Stimulated activated CD8-positive, alpha-beta memory T cell treated with anti-CD3 and anti-CD28 coated beads, Interleukin-15, amount 100 ng/mL, for 4 hours (primary cell): ENCODE measurements at places on chromosomes 3 and 15.

GRCh38 chr3:48466386-48467109 lies 20.0 kb downstream of the ATRIP start:
- no peak for DNase-seq

GRCh38 chr3:69235882-69236281 lies 113.5 kb upstream of the LMOD3 start:
- no peak for DNase-seq

- DNase-seq, result no peak
Observed at GRCh38 chr15:81666839-81667238, 292.8 kb upstream of the TMC3 start.

DNA sequence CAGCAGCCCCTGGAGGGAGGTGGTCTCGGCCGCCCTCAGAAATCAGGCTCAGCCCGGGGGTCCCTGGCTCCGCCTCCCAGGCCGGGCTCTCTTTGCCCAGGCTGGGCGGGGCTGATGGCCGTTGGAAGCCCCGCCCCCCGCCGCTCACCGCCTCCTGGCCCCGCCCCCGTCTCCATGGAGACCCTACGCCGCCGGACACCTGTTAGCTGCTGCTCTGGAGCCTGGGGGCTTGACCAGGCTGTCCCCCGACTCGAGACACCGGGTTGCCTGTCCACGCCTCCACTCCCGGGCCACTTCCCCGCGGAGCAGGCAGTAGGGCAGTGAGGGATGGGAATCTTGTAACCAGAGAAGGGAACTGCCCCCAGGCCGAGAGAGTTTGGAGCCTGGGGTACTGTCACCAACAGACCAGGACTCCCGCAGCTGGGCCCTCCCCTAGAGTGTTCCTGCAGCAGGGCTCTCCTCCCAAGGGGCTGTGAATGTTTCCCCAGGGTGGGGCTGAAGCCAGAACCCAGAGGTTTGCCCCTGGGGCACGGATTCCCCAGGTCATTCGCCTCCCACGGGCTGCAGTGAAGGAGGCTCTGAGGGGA lies 27.8 kb upstream of the RPL32 start:
- no peak for DNase-seq

DNA sequence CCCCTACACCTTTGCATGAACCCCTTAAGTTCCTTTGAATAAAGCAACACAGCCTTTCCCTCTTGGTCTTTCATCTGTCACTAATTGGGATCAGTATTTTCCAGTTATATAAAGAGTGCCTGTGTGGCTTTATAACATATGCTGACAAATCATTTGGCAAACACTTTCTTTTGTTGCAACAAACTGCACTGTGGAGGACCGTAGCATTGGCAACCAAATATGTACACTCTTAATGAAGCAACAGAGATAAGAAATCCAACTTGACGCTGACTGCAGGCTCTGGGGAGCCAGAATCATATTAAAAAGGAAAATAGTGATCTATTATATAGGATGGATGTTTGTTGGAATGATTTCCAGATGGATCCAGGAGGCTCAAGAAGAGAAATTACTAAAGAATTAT lies 120.1 kb upstream of the PRICKLE2 start:
- DNase-seq, result no peak

DNA sequence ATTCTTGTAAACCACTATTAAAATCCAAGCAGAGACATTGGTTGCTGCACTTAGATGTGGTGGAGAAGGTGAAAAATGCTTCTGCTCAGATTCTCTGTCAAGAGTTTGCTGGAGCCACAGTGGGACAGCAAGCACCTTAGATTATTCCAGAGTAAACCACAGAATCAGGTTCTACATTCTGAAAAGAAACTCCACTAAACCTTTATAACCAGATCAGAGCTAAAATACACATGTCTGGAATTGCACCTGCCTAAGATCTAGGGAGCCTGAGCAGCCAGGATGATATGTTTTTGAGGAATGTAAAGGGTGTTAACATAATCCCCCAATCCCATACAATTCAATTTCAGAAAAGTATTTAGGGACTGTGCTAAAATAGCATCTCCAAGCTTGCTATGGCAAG lies at the start of gene ZPLD1:
TSS of gene ZPLD1 (plus strand) at position 301 of the 400 bp plus-strand sequence. CDS start 3,473 bp downstream, outside the sequence.
- DNase-seq, result no peak
